Activated CD4-positive, alpha-beta T cell treated with anti-CD3 and anti-CD28 coated beads, Interleukin-2, amount 10 ng/mL, durations not matched to agents 7 days and 5 days (primary cell): ENCODE measurements at places on chromosomes 12 and 14. TPM values are rescaled to one million over a fixed set of nuclear protein-coding genes. Genes with fewer than 3 reads are reported as not detected.
A peak's percentile ranks its signal among the peaks of the same experiment; 100 is the strongest.

- peaks cover 3% of the 10 kb centered on the region for H3K27me3 ChIP-seq
- H3K36me3 ChIP-seq, result no peaks in the 10 kb centered on the region
- H3K4me1 ChIP-seq, result peaks cover 41% of the 10 kb centered on the region
These were observed 117.9 kb upstream of the TMPO start for GRCh38 chr12:98397323-98398105.

Gene OR4K2
- total RNA-seq, result not detected

DNA sequence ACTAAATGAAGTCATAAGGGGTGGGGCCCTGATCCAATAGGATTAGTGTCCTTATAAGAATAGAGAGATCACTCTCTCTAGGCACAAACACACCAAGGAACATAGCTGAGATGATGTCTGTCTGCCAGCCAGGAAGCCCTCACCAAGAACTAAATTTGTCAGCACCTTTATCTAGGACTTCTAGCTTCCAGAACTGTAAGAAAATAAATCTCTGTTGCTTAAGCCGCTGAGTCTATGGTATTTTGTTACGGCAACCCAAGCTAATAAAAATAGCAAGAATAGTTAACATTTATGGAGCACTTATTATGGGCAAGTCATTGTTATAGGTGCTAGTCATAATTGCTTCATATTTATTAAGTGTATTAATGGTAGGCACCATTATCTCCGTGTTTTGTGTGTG, 249.6 kb downstream of the MSRB3 start:
- H3K27me3 ChIP-seq, result no peaks in the 10 kb centered on the region
- H3K27ac ChIP-seq, result no peak overlapping the region

DNA sequence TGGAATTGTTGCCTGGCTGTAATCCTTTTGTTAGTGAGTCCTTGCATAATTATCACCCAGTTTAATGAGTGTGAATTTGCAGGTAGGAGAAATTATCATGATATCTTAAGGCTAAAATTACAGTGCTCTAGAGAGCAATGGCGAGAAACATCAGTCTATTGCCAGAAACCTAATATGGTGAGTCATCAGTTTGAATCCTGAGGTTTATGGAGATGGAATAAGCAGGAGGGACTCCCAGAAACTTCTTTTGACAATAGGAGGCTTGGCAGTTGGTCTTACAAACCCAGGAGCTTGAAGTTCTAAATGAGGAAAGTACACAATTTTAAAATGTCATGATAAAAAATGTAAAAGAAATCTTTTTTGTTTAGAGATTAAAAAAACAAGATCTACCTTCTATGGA, 31.5 kb upstream of the CRADD start:
- peaks cover 5% of the 10 kb centered on the region for H3K27me3 ChIP-seq
- DNase-seq, result no peak
- no peaks in the 10 kb centered on the region for H3K4me1 ChIP-seq
- H3K4me3 ChIP-seq, result no peak overlapping the region

DNA sequence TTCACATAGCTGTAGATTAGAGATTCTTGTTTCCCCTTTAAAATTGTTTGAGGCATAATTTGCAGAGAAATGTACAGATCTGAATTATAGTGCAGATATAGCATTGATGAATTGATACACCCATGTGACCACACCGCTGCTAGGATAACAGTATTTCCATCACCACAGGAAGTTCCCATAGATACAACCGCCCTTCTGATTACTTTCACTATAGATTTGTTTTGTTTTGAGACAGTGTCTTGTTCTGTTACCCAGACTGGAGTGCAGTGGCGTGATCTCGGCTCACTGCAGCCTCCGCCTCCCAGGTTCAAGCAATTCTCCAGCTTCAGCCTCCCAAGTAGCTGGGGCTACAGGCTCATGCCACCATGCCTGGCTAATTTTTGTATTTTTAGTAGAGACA, 8.8 kb upstream of the ASPG start:
- H3K4me1 ChIP-seq, result peaks cover 17% of the 10 kb centered on the region
- H3K27ac ChIP-seq, result no peak overlapping the region
- peaks cover 2% of the 10 kb centered on the region for H3K36me3 ChIP-seq
- peaks cover 5% of the 10 kb centered on the region for H3K27me3 ChIP-seq
- DNase-seq, result peak; percentile 27
- H3K4me3 ChIP-seq, result peak overlapping the region; percentile 14

DNA sequence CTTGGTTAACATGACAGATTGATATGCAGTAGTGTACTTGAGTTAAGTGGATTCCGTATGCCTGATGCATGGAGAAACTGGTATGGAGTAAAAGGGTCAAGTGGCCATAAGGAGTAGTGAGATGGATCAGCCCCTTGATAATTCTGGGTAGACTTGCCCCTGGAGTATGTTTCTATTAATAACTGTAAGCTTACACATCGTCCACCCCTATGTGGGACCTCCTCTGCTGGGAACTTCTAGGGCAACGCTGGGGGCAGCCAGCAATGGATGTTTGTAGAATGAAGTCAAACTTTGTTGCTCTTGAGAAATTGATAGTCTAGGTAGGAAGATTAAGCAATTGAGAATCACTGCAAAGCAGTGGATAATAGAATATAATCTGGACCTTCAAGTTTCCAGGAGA, 3.5 kb downstream of the C12orf75 start:
- H3K27ac ChIP-seq, result no peak overlapping the region
- no peaks in the 10 kb centered on the region for H3K27me3 ChIP-seq
- no peak for DNase-seq
- H3K36me3 ChIP-seq, result peaks cover 57% of the 10 kb centered on the region
- no peak overlapping the region for H3K4me3 ChIP-seq

DNA sequence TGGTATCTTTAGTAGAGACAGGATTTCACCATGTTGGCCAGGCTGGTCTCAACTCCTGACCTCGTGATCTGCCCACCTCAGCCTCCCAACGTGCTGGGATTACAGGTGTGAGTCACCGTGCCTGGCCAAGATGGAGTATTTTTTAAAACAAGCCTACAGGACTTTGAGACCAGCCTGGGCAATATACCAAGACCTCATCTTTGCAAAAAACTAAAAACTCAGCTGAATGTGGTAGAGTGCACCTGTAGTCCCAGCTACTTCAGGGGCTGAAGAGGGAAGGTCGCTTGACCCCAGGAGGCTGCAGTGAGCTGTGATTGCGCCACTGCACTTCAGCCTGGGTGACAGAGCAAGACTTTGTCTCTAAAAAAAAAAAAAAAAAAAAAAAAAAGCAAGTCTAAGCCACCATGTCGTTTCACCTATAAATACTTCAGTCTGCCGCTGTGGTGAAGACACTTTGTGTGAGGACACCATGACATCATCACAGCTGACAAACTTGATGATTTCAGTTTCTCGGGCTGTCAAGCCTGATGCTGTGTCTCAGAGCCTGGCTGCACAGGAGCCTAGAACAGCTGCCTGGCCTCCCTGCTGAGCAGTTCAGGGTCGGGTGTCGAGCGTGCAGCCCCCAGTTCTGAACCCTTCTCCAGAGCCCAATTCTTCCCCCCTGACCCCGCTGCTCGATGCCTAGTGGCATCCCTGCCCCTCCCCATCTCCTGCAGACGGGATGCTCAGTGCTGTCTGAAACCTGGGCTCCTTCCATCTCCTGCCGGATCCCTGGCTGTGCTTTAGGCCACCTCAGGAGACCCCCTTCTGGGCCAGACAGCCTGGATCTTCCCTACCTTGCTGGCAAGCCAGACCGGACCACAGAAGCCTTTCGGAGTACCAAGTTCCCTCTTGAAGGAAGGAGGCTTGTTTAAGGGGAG, 119.2 kb upstream of the EVL start:
- H3K27ac ChIP-seq, result no peak overlapping the region
- H3K36me3 ChIP-seq, result no peaks in the 10 kb centered on the region
- peaks cover 8% of the 10 kb centered on the region for H3K27me3 ChIP-seq
- no peak overlapping the region for H3K4me3 ChIP-seq
- DNase-seq, result no peak
- peaks cover 5% of the 10 kb centered on the region for H3K4me1 ChIP-seq

Gene KCNC2
- not detected for total RNA-seq

Gene ACSM4
- not detected for total RNA-seq

- H3K4me1 ChIP-seq, result no peaks in the 10 kb centered on the region
- peaks cover 12% of the 10 kb centered on the region for H3K27me3 ChIP-seq
- H3K36me3 ChIP-seq, result no peaks in the 10 kb centered on the region
- no peak overlapping the region for H3K27ac ChIP-seq
- DNase-seq, result no peak
- no peak overlapping the region for H3K4me3 ChIP-seq
These were observed 65.2 kb downstream of the WIF1 start for GRCh38 chr12:65055859-65056258.

GRCh38 chr14:105056303-105056831, 8.9 kb downstream of the GPR132 start:
- H3K36me3 ChIP-seq, result peaks cover 35% of the 10 kb centered on the region
- DNase-seq, result no peak
- peaks cover 34% of the 10 kb centered on the region for H3K4me1 ChIP-seq
- H3K27ac ChIP-seq, result no peak overlapping the region

GRCh38 chr12:28191051-28192048, 1.1 kb downstream of the CCDC91 start:
- DNase-seq, result peak; percentile 16
- H3K27me3 ChIP-seq, result no peaks in the 10 kb centered on the region
- peaks cover 42% of the 10 kb centered on the region for H3K36me3 ChIP-seq
- peak overlapping the region; percentile 99 for H3K27ac ChIP-seq
- peaks cover 41% of the 10 kb centered on the region for H3K4me1 ChIP-seq

- H3K27me3 ChIP-seq, result no peaks in the 10 kb centered on the region
- no peak for DNase-seq
- H3K27ac ChIP-seq, result no peak overlapping the region
- no peaks in the 10 kb centered on the region for H3K36me3 ChIP-seq
These were observed 52.3 kb downstream of the KCNC2 start for GRCh38 chr12:75157385-75157784.

DNA sequence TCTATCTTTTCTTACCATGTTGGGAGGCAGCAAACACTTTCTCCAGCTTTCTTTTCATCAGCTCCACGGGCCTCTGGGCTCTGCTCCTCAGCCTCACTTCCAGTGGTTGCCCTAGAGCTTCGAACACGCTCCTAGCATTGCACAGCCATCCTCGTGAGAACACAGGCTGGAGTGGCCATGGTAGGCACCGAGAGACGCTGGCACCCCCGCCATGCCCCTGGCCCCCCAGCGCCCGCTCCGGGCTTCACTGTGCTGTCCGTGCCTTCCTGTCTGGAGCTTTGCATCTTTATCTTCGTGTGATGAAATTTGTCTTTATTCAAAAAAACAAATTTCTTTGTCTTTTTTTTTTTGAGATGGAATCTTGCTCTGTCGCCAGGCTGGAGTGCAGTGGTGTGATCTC, 352.2 kb downstream of the TMEM121 start:
- peaks cover 46% of the 10 kb centered on the region for H3K27me3 ChIP-seq
- DNase-seq, result no peak
- no peak overlapping the region for H3K4me3 ChIP-seq
- no peak overlapping the region for H3K27ac ChIP-seq
- H3K4me1 ChIP-seq, result peaks cover 5% of the 10 kb centered on the region

Gene GLI1
- total RNA-seq, result 0.52 TPM

GRCh38 chr12:117227000-117227653, 36.9 kb upstream of the FBXO21 start:
- H3K36me3 ChIP-seq, result no peaks in the 10 kb centered on the region
- no peak overlapping the region for H3K27ac ChIP-seq
- no peak for DNase-seq

Gene RASAL1
- 0.20 TPM for total RNA-seq

DNA sequence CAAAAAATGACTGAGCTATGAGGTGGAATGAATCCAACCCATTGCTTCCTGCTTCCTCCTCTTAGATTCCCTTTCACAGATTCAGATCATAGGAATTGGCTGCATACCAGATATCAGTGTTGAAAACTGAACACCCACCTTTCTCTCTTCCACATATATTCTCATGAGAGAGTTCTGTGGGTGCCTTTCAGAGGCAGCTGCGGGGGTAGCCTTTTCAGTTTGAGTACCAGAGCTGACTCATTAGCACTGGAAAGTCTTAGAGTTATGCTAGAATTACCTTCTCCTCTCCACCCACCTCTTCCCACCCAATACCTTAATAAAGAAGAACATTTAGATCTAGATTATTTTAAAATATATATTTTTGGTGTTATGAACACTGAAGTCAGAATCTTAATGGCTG, 495.4 kb upstream of the SEL1L start:
- H3K27ac ChIP-seq, result no peak overlapping the region
- no peak overlapping the region for H3K4me3 ChIP-seq
- H3K27me3 ChIP-seq, result no peaks in the 10 kb centered on the region
- H3K4me1 ChIP-seq, result no peaks in the 10 kb centered on the region

DNA sequence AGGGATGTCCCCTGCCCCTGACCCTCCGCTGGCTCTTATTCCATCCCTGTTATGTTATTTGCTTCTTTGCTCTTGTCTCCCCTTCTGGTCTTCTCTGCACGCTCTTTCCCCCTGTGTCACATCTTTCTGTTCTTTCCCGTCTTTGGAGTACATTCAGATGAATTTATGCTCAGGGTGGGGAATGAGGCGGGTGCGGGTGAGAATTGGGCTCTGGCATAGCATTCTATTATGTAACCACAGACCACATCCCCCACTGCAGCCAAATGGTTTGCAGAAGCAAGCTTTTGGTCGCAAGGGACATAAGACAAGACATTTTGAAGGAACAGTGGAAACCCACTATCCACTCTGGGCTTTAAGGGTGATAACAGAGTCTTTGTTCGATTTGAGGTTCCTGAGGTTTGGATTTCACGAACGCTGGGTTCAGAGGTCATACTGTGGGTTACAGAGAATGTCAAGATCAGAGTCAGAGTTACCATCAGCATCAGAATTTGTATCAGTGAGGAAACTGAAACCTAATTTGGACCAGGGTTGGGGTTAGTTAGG, 3.8 kb downstream of the ENDOU start:
- peaks cover 48% of the 10 kb centered on the region for H3K4me1 ChIP-seq
- DNase-seq, result peak; percentile 25
- peaks cover 5% of the 10 kb centered on the region for H3K36me3 ChIP-seq
- no peak overlapping the region for H3K4me3 ChIP-seq

Gene RNASE7
- total RNA-seq, result not detected

- H3K4me3 ChIP-seq, result no peak overlapping the region
- no peaks in the 10 kb centered on the region for H3K36me3 ChIP-seq
- peaks cover 13% of the 10 kb centered on the region for H3K27me3 ChIP-seq
- no peak for DNase-seq
- H3K27ac ChIP-seq, result no peak overlapping the region
- H3K4me1 ChIP-seq, result no peaks in the 10 kb centered on the region
These were observed 187.2 kb downstream of the TTC8 start for GRCh38 chr14:89011355-89012281.

Gene KRT3
- total RNA-seq, result not detected

Gene ACYP1
- 62.0 TPM for total RNA-seq

Gene ATXN7L3B
- 25.0 TPM for total RNA-seq

Gene REC8
- 61.0 TPM for total RNA-seq

Gene SRSF5
- 392 TPM for total RNA-seq

Gene KRT4
- not detected for total RNA-seq

- peaks cover 14% of the 10 kb centered on the region for H3K36me3 ChIP-seq
- no peak overlapping the region for H3K27ac ChIP-seq
- no peaks in the 10 kb centered on the region for H3K27me3 ChIP-seq
- DNase-seq, result peak; percentile 57
- H3K4me3 ChIP-seq, result no peak overlapping the region
These were observed 806.0 kb downstream of the VRK1 start for GRCh38 chr14:97603201-97603600.

DNA sequence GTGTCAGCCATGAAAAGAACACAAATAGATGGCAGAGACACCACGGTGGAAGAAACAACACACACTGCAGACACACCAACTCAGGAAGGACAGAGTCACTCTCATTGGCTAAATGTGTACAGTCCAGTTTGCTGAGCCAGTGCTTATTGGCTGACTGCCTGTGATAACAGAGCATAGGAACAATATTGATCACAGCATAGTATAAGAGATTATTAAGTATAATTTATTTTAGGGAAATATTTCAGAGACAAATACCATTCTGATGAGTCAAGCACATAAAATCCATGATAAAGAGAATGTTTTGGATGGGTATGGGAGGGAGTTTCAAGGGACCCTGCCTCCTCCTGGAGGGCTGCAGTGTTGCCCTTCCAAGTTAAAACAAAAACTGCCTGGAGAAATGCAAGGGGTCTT, 50.9 kb downstream of the BTG1 start:
- no peak overlapping the region for H3K4me3 ChIP-seq
- H3K27me3 ChIP-seq, result no peaks in the 10 kb centered on the region
- DNase-seq, result no peak
- peak overlapping the region; percentile 26 for H3K27ac ChIP-seq
- peaks cover 13% of the 10 kb centered on the region for H3K4me1 ChIP-seq
